Fibroblast of the aortic adventitia (primary cell): ENCODE measurements at places on chromosomes 6 and 20.

DNA sequence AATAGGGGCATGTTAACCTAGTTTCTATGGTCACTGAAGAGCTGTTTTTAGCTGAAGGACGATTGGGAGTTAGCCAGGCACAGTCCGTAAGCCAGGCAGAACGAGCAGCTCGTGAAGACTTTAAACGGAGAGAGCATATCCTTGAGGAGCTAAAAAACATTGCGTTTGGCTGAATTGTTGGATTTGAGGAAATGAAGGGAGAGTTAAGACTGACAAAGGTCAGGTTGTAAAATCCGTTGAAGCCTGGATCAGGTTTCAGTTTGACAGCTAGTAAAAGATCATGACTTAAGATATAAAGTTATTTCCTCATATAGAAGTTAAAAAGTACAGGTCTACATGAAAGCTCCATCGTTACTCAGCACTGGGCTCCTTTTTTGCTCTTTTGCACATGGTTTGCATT is 2.8 kb downstream of the DBNDD2 start:
- DNase-seq, result no peak

GRCh38 chr6:37251211-37251780 is 6.3 kb upstream of the TBC1D22B start:
- peak; percentile 54 for DNase-seq

GRCh38 chr6:169864148-169865020 is 113.0 kb downstream of the ERMARD start:
- DNase-seq, result no peak

- DNase-seq, result peak; percentile 12
Measured at GRCh38 chr6:131331151-131331550, 195.9 kb downstream of the AKAP7 start.

DNA sequence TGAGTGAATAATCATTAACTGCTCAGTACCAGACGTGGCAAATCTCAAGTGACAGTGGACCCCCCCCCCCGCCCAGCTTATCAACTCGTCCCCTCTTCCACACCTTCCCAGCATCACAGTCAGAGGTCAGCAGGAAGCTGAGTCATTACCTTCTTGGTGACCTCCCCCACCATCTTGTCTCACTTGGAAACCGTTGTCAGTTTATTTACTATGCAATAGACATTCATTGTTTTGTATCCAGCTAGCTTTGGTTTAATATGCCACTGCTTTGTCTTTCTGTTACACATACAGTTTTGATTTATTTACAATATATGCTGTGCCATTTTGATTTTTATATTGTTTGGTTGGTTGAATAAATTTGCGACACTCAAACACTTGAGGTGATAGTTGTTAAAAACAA is 158.1 kb downstream of the QKI start:
- no peak for DNase-seq

DNA sequence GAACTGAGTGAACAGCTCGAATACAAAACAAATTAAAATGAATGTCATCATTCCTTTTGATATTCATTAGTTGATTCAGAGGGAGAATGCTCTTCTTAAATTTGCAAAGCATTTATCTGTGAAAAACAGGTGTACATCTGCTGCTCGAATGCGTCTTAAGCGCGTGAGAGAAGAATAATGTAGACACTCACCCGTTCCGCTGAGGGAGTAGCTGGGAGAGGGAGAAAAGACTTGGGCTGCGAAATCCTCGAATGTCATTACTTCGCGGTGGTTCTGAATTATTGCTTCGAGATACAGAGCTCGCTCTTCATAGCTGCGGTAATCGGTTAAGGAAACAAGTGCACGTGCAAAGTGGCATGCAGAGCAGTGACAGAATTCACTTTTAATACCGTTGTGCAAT is 43.9 kb downstream of the INSM1 start:
- no peak for DNase-seq

DNA sequence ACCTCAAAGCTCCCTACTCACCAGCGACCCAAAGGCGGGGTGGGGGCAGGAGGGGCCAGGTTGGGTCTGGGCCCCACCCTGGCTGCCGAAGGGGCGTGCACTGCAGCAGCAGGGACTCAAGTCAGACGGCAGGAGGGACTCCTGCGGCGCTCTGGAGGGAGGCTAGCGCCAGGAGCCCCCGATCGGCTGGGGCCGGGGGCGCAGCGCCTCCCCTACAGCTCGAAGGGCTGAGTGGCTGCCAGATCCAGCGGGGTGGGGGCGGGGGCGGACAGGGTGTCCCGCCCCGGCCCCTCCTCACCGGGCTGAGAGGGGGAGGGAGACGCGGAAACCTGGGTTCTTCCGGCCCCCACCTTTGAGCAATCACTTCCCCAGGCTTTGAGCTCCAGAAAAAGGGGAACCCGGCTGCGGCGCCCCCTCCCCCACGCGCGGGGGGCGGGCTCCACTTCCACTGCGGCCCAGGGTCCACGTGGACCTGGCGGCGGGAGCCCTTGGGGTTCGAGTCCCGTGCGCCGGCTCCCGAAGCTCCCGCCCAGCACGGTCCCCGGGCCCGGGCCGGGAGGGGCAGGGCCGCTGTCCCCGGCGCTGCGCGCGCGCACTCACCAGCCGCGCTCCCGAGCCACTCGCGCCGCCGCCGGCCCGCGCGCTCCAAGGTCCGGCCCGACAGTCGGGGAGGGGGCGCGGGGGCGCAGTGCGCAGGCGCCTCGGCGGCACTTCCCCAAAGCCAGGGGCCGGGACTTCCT is at the start of gene RGS19:
RGS19 (minus strand) TSS at position 246 of the 740 bp plus-strand sequence. CDS start 2,632 bp downstream, outside the sequence.
- peak; percentile 55 for DNase-seq

GRCh38 chr6:17427617-17428016 is 34.2 kb downstream of the CAP2 start:
- no peak for DNase-seq

- DNase-seq, result peak; percentile 15
Measured at GRCh38 chr20:37643400-37643799, 50.4 kb upstream of the CTNNBL1 start.

- DNase-seq, result peak; percentile 33
Measured at GRCh38 chr6:143802833-143803565, 40.1 kb upstream of the LTV1 start.

GRCh38 chr6:29516108-29516507 is 28.4 kb upstream of the MAS1L start:
- peak; percentile 1 for DNase-seq

DNA sequence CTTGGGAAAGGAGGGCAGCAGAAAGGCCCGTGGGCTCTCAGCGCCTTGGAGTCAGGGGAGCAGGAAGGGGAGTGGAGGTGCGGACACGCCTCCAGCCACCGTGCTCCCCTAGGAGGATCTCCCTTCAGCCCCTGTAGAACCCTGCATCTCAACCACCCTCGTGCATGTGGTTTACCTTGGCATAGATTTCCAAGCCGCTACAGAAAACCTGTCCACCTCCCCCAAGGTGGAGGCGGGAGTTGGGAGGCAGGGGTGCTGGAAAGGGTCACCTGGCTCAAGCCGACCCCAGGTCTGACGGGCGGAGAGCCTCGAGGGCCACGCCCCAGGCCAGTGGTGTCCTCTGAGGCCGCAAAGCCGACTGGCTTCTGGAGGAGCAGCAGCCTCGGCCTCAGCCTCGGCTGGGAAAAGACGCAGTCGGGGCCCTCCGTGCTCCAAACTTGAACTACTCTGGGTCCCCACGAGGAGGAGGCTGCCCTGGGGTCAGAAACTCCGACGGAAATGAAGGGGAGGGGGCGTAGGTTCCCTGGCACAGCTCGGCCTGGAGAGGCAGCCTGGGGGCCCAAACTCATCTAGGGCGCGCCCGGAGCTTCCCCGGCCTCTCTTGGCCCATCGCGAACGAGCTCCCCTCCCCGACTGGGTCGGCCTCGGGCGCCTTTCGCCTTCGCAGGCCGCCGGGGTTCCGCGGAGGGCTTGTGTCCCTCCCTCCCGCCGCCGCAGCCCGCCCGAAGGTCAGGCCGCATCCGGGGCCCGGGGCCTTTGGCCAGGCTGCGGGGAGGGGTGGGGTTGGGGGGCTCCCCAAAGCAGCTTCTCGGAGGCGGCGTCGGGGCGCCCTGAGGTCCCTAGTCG is 6.3 kb upstream of the FOXF2 start:
- DNase-seq, result no peak

DNA sequence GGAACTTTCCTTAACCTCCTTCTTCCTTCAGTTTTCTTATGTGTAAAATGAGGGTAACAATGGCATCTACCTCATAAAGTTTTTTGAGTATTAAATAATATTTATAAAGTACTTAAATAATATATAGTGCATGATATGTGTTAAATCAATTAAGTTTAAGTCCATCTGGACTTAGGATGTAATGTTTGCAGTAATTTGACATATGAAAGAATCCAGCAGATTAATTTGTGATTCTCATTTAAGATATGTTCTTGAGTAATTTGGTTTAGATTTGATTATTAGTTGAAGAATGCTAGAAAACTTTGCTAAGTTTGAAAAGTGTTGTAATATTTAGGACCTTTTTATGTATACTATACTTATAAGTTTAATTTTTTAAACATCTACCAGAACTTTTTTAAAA is 18.1 kb downstream of the KCTD20 start:
- no peak for DNase-seq

DNA sequence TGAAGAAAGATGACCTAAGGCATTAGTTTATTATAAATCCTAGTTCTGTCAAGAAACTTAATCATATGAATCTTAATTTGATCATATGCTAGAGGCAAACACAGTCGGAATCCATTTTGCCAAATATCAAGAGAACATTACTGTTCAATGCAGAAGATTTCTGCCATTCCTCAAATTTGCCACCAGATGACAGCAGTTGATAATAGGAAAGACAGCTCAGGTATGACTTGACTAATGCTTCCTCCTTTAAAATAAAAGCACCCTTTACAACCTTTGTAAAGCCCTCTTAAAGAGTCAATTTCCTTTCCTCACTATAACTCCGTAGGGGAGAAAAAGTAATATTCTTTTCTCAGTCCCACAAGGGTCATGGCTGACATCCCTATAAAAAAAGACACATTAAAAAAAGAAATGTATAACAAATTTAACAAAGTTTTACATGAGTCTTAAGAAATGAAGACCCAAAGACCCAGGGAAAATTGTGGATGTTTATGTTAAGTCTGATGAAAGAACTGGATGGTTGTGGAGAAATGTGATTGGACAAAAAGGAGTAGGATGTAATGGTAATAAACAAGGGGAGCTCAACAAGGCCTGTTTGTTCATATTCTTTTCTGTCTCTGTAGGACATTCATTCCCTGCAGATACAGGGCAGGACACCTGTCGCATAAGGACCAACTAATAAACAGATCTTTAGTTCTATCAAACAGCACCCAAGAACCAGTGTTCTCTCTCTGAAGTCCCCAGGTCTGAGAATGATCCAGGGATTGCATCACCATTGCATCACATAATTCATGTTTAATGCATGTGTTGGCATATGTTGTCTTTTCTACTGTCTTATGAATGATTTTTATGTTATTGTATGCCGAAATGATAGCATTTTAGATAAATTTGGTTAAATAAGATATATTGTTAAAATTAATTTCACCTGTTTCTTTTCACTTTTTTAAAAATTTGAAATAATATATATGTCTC is 23.0 kb upstream of the IL17A start:
- DNase-seq, result peak; percentile 43

GRCh38 chr6:128725271-128726233 is 157.4 kb upstream of the LAMA2 start:
- DNase-seq, result peak; percentile 81

- no peak for DNase-seq
Measured at GRCh38 chr6:56746767-56747504, 104.2 kb upstream of the DST start.

- no peak for DNase-seq
Measured at GRCh38 chr20:23120936-23121750, 35.0 kb upstream of the CD93 start.
